ENCODE measurements at places on chromosomes 12 and 14.

DNA sequence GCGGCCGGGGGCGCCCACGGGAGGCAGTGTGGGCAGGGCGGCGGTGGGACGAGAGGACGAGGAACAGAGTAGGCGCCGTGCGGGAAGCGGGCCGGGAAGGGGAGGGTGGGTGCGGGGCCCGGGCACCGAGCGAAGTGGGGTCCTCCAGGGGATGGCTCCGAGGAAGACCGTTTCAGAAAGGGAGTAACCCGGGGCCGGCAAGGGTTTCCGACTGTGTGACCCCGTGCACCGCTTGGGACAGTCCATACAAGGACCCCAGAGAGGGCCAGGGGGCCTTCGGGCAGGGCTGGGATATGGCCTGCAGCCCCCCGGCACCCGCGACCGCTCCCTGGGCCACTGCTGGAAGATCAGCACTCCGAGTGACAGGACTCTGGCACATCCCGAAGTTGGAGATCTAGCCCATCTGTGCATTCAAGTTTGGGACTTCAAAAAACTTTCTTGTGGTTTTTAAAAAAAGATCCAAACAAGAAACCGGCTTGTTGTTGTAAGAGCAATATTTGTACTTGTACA, 448 bp downstream of the TSPAN9 start:
- DNase-seq, result peak; percentile 70

DNA sequence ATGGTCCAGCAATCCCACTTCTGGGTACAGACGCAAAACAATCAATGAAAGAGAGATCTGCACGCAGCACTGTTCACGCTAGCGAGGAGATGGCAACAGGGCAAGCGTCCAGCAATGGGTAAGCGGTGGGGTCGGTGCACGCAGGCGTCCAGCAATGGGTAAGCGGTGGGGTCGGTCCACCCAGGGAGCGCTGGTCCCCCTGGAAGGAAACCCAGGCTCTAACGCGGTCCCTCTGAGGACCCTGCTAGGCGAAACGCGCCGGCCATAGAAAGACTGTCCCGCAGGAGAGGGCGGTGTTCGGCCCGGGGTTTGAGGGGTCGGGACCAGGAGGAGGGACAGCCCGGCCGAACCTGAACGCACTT, 618 bp upstream of the PGAM5 start:
- no peak for DNase-seq

- no peak for DNase-seq
Measured at GRCh38 chr12:103556890-103557627, 30.0 kb upstream of the STAB2 start.

DNA sequence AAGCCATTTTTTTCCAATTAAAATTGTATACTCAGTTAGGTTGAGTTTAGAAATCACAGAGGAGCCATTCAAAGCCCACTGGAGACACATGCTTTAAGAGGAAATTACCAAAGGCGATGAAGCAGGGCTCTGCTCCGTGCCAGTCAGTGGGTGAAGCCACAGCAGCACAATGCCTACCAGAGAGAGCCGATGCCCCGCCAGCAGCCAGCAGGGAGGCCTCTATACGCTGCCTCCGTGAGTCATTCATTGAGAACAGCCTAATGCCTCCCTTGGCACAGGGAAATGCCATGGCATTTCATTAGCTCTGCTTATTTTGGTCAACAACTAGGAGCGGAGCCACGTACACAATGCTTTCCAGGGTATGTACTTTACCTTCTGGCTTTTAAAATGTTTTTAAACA, 197.8 kb upstream of the FRMD6 start:
- DNase-seq, result no peak

DNA sequence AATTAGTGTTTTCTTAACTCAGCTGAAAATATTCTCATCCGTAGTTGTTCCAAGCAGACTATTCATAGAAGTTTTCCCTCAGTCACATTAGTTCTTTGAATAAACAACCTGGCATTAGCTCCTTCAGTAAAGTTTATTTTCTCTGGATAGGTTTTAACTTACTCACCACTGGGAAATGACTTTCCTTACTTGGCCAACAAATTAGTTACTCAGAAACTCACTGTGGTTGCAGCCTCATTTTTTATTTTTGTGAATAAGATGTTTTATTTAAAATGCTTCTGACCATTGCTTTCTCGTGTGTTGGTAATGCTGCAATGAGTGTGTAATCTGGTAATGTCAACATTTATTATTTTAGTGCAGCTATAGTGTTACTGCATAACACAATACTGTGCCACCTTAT, 74.9 kb downstream of the NOVA1 start:
- no peak for DNase-seq

Data from activated CD8-positive, alpha-beta memory T cell treated with anti-CD3 and anti-CD28 coated beads for 24 hours (primary cell).